ENCODE measurements at places on chromosomes 3 and 15. TPM values are rescaled to one million over a fixed set of nuclear protein-coding genes. Genes with fewer than 3 reads are reported as not detected.
A peak's percentile ranks its signal among the peaks of the same experiment; 100 is the strongest.

DNA sequence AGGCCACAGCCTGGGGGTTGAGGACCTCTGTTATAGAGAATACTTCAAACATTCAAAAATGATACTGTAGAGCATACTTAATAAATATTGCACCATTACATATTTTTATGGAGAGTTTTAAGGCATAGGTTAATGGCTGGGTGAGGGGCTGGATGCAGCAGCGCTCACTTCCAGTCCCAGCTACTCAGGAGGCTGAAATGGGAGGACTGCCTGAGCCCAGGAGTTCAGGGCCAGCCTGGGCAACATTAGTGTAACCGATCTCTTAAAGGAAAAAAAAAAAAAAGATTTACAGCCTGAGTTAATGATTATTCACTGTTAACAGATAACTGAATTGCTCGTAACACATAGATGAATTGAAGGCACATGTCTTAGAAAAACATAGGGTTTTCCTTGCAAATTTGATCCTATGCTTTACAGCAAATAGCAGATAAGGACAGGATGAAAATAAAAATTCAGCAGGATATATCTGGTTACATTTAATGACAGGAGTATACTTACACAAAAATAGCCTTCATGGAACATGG lies 282.9 kb downstream of the TBC1D5 start:
- DNase-seq, result no peak

DNA sequence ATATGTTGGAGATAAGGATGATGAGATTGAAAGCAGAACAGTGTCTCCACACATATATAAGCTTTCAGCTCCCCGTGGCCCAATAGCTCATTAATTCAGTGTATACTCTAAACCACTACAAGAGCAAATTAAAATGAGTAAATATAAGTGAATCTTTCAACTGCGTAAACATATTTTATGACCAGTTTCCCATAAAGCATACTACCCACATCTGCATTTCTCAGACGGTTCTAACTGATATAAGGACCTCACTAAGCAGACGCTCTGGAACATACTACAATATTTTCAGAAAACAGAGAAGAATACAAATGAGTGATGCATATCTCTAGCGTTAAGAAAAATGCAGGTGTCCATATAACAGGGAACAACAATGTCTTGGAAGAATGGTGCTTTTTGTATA lies 73.2 kb downstream of the INO80 start:
- no peak for DNase-seq

DNA sequence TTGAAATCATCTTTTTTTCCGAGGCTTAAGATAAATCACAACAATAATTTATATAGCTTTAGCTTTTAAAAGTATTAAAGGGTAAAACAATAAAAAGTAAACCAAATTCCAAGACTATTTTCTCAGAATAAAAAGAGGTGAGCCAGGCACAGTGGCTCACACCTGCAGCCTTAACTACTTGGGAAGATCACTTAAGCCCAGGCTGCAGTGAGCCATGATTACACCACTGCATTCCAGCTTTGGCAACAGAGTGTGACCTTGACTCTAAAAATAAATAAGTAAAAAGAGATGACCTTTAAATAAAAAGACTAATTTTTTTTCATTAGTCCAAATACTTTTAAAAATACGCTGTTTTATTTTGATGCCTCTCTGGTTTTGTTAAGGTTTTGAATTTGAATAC lies 54.4 kb downstream of the C3orf80 start:
- no peak for DNase-seq

DNA sequence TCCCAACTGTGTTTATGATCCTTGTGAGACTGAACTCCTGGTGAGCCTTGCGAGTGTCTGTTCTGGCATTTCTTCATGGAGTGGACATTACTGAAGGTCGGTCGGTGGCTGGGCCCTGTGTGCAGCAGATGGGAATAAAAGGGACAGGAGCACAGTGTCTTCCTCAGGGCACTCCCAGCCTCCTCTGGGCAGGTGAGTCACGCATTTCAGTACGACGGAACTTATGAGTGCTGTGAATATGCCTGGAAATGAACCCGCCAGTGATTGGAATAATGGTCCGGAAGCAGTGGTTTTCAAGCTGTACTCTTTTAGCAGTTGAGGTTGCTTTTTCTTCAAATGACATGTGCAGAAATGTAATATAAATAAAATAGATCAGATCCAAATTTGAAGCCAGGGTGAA lies 55.1 kb downstream of the LARS2 start:
- no peak for DNase-seq

DNA sequence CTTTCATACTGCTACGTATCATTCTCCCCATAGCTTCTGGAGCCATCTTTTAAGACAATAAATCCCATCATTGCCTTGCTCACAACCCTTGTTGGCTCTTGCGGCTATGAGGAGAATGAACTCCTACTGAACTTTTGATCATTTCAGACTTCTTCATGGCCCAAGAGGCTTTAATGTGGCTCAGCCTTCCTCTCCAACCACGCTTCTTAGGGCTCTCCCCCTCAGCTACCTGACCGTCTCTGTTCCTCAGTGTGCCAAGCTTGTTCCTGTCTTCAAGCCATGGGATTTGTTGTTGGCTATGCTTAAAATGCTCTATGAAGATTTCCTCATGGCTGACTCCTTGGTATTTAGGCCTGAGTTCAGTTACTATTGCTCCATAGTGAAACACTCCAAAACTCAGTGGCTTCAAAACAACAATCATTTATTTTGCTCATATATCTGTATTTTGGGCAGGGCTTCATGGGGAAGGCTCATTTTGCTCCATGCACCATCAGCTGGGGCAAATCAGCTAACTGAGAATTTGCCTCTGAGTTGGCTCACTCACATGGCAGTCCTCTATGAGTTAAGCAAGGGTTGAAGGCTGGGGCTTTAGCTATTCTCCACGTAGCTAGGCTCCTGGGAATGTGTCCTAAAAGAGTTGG lies 47.5 kb downstream of the FOXL2 start:
- DNase-seq, result no peak

Gene FBXL22
- 0.71 TPM for total RNA-seq

DNA sequence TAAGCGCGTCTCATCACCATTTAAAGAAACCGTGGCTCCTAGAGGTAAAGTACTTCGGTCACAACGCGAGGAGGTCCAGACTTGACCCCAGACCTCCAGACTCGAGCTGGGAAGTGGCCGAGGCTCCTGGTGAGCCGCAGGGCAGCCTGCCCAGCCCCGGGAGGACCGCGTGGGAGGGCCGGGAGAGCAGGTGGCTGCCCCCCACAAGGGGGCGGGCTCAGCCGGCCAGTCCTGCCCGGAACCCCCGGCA lies at the start of gene SLC27A2:
TSS of gene SLC27A2 (plus strand) at position 228 of the 250 bp plus-strand sequence. CDS start 232 bp downstream, outside the sequence.
- peak; percentile 80 for DNase-seq

Gene EPB42
- not detected for total RNA-seq

Gene C3orf49
- total RNA-seq, result not detected

- DNase-seq, result no peak
Observed at GRCh38 chr3:190024912-190025311, 95.8 kb downstream of the P3H2 start.

DNA sequence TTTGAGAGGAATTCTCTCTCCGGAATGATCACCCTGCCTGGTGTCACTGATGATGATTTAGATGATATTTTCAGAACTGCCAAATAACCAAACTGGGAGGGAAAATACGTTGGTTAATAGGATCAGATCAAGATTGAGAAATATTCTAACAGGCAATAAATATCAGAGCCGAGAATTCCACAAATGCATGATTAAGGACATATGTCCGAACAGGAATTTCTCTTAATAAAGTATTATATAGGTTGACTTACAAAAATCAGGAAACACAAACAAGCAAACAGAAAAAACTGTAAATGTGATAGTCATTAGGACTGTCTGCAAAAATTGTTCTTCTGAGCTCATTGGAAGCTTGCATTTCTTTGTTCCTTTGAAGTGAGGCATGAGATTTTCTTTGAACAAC lies 75.1 kb upstream of the PHLDB2 start:
- no peak for DNase-seq

Gene BFSP2
- not detected for total RNA-seq

Gene TICRR
- total RNA-seq, result 41.7 TPM

Gene FEZF2
- total RNA-seq, result not detected

Gene INKA1
- total RNA-seq, result not detected

DNA sequence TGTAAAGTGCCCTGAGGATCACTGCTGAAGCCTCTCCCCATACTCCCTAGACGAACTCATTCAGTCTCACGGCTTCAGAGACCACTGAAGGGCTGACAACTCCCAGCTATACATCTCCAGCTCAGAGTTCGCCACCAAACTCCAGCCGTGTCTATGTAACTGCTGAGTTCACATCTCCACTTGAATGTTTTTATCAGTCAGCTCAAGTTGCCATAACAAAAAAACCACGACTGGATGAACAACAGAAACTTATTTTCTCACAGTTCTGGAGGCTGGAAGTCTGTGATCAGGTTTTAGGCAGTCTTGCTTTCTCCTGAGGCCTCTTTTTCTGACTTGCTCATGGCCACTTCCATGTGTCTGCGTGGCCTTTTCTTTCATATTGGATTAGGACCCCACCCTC lies 223.0 kb upstream of the LRRFIP2 start:
- no peak for DNase-seq

Gene RPS27L
- total RNA-seq, result 64.4 TPM

- no peak for DNase-seq
Observed at GRCh38 chr3:147267434-147267833, 138.9 kb downstream of the ZIC4 start.

GRCh38 chr15:100043692-100044091 lies 298.1 kb downstream of the ADAMTS17 start:
- DNase-seq, result no peak

DNA sequence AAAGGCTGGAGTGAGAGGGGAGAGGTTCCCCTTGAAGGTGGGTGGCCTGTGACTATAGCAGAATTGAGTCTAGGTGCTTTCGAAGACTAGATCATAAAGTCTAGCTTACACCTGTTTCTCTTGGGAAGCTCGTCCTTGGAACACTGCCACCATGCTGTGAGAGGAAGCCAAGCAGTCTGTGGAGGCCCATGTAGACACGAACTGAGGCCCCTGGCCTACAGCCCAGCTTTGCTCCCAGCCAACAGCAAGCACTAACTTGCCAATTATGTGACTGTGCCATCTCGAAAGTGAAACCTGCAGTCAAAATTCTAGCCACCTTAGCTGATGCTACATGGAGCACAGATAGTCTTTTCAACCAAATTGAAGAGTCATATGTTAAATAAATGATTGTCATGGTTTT lies 190.5 kb upstream of the NECTIN3 start:
- peak; percentile 27 for DNase-seq

Gene STAC
- 12.0 TPM for total RNA-seq

- no peak for DNase-seq
Observed at GRCh38 chr3:8627201-8627940, 17.2 kb downstream of the SSUH2 start.

- no peak for DNase-seq
Observed at GRCh38 chr15:56956538-56956937, 38.1 kb downstream of the TCF12 start.

- DNase-seq, result no peak
Observed at GRCh38 chr15:97501291-97501690, 459.2 kb upstream of the ARRDC4 start.

DNA sequence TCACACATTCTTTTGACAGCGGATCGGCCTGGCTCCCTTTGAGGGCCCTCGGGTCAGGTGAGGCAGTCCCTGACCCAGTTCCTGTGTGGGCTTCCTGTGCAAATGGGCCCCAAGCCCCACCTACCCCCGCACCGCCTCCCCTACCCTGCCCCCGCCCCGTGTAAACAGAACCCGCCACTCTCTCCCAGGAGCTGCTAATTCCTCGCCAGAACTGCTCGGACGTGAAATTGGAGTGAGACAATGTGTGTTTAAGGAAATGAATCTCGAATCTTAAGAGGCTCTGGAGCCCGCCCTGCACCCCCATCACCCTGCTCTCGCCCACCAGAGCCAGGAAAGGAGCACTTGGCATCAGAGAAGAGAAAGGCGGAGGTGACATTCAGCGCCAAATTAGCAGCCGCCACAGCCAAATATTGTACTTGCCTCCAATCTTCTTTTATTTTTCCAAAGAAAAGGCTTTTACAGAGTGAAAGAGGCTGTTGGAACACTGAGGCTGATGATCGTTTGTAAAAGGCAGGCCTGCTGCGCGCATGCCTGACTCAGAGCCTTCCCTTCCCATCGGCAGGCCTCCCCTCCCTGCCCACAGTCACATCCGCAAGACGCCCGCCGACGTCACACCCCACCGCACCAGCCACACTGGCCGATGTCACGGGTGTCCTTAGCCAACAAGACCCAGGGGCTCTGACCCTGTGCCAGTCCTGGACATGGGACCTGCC lies 53.1 kb downstream of the CACNA2D2 start:
- no peak for DNase-seq

- DNase-seq, result no peak
Observed at GRCh38 chr15:29789871-29790270, 32.4 kb downstream of the TJP1 start.

DNA sequence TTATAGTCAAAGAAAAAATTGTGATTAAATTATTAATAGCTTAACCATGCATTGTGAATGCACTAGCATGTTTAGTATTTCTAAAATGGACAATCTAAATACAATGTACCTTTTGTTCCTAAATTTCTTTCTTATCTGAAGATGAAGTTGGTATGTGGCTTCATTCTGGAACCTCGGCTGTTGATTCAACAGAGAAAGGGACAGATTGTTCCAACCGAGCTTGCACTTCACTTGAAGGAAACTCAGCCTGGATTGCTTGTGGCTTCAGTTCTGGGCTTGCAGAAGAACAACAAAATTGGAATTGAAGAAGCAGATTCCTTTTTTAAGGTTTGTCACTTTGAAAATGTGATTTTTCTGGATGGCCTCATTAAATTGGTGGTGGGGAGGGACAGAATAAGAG lies 32.6 kb downstream of the HPS3 start:
- no peak for DNase-seq

DNA sequence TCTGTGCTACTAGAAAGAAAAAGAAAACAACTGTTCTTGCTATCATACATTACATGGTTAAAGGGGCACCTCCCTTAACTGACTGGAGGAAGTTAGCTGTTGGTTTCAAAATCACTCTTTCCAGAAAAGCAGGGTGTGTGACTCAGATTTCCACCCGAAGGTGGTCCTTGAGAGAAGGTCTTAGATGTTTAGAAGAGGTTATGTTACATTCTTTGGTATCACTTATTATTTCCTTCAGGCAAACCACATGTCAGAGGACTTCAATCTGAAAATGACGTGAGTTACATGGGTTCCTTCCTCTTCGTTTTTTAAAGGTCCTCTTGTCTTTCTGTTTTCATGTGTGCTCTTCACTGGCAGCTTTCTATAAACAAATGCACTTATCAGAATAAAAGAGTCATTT lies 307.9 kb upstream of the CBLB start:
- no peak for DNase-seq

DNA sequence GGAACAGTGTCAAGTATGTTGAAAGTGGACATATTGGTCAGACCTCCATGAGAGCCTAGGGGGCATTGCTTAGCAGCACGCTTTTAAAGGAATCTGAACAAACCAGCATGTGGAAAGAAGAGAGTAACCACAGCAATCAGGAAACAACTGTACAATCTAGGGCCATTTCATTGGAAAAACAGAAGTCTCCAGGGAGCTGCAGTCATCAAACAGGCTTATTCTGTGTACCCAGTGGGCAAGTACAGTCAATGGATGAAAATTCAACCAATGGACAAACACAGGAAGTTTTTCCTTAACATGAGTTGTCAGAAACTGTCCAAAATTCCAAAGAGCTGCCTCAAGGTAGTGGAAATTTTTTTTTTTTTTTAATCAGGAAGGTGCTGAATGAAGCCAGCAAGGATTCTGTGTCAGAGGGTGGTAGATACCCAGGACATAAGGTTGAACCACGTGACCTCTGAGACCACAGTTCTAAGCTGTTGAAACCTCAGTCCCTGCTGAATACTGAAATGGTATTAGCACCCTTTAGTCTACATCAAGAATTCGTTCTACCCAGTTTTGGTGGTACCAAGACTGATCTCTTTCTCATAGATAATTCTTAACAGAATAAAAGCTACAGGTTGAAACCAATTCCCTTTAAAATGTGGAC lies 4.4 kb upstream of the DLG1 start:
- no peak for DNase-seq
